Activated CD4-positive, alpha-beta T cell treated with anti-CD3 and anti-CD28 coated beads, Interleukin-2, Interleukin-4, amounts not matched to agents 100 ng/mL and 50 ng/mL, durations not matched to agents 16 hours and 8 hours (primary cell): ENCODE measurements at places on chromosomes 4 and X.

GRCh38 chr4:161133586-161134276 lies 1030.1 kb downstream of the FSTL5 start:
- DNase-seq, result no peak

DNA sequence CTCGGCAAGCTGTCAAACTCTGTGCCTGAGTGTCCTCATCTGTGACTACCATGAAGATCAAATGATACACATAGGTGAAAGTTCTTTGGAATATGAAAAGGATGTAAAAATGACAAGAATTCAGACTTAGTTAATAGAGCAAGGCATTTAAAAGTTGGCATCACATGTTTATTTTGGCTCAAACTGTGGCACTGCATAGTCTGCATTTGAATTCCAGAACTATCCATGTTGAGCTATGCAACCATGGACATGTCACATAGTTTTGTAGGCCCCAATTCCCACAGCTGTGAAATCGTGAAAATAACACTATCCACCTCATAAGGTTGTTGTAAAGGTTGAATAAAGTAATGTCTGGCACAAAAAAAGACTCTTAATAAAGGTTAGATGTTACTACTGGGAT lies 33.9 kb downstream of the AFF2 start:
- no peak for DNase-seq

DNA sequence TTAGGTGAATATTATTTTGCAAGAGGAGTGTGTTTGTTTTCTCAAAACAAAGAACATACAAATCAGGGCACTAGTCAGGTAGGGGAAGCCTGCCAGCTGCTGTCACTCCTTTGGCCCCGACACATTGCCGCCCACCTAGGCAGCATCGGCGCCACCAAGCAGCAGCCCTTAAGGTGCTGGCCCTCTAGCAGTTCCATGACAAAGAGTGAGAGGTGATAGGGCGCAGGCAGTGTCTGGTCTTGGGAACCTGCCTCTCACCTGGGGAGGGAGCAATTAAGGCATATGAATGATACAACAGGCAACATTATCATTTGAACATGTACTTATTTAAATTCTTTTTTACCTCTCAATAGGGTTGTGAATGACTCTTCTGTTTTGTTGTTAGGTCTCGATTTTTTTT lies 135.1 kb downstream of the PLS3 start:
- DNase-seq, result no peak

GRCh38 chr4:186669159-186669731 lies 54.4 kb downstream of the FAT1 start:
- no peak for DNase-seq

DNA sequence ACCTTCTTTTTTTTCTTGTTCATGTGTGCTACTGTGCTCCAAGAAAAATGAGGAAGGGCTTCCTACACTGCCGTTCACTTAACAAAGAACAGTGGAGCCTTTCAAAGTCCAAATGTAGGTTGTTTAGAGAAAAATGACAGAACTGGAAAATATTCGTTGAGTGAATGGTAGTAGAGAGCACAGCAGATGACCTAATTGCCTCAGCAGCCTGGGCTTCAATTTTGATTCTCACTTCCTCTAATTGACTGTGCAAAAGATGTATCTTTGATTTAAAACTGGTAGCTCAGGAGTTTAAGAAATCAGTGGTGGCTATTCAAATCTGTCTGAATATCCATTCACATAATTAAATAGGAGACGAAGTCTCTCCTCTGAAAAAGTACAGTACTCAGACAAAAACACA lies 5.2 kb downstream of the NLGN4X start:
- no peak for DNase-seq

DNA sequence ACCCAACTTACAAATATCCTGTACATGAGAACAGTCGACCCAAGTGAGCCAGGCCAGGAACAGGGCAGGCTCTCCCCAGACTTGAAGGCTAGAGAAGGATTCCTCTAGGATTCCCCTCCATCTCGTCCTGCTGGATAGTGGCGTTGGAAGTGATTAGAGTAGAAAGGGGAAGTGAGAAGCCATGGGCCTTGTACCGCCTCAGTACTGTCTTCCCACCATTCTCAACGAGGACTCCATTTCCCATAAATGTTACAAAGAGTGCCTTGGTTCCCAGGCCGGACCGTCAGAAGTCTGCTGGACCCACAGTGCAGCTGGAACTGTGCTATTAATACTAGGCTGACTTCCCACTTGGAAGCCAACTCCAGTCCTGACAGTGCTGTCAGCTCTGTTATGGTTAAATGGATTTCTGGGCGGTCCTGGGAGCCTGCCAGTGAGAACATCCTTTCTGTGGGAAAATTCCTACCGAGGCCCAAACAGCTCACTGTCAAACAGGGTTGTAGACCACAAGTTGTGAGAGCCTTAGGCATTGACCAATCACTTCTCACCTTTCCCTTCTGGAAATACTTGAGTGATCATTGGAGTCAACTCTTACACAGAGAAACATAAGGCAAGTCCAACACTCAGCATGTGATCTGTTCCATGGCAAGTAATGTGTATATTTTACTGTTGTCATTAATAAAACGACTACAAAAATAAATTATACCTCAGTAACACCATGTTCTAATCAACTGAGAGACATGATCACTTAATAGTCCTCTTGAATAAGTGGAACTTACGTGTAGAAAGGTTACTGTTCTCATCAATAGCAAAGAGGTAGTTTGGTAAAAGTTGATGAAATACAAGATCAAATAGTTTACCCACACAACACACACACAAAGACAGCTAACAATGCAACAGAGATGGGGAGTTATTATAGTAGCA lies 58.4 kb downstream of the AMELX start:
- DNase-seq, result no peak

DNA sequence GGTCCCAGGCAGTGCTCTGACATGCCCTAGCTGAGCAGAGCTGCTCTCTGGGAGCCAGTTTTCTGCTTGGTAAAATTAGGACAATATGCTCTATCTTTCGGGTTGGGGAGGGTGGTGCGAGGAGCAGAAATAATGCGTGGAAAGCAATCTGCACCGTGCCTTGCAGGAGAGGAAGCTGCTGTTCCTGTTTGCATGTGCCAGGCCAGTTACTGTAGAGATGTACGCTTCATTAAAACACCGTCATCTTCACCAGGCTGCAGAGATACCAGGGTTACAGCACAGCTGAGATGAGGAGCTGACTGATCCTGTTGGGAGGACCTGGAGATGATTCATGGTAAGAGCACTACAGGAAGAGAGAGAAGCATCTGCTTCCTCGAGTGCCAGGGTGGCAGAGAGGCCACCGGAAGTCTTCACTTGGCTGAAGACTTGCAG lies 29.5 kb upstream of the IRF2 start:
- peak; percentile 55 for DNase-seq

- DNase-seq, result no peak
Measured at GRCh38 chrX:133726642-133727041, 258.8 kb downstream of the GPC3 start.

DNA sequence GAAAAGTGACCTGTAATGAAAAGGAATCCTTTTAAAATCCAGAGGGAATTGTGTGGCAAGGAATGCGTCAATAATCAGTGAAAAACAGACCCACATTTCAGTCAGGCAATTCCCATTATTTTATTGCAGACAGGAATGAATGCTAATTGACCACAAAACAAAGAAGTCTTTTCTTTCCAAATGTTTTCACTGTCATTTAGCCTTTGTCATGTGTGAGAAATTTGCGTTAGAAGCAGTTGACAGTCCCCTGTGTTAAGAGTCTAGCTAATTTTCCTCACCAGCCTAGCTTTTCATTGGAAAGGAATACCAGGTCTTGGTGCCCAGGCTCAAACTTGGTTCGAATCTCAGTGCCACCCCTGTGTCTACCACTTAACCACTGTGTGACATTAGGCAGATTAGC lies 83.4 kb downstream of the KIT start:
- DNase-seq, result no peak

GRCh38 chr4:173504181-173504503 lies 25.9 kb downstream of the HAND2 start:
- DNase-seq, result no peak

DNA sequence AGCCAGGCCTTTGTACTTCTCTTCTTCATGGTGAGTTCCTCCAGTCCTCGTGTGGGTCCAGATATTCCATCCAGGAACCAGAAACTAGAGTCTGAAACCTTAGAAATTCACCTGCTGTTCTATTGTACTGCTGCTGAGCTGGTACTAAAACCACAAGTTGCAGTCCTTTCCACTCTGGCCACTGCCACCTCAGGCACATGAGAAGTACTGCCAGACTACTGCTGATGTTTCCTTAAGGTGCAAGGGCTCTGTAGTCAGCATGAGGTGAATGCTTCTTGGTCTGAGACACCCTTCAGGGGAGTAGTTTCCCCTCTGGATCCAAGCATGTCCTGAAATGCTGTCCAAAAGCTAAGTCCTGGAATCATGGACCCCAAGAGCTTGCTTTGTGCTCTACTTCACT lies 399.6 kb upstream of the CT83 start:
- DNase-seq, result no peak

DNA sequence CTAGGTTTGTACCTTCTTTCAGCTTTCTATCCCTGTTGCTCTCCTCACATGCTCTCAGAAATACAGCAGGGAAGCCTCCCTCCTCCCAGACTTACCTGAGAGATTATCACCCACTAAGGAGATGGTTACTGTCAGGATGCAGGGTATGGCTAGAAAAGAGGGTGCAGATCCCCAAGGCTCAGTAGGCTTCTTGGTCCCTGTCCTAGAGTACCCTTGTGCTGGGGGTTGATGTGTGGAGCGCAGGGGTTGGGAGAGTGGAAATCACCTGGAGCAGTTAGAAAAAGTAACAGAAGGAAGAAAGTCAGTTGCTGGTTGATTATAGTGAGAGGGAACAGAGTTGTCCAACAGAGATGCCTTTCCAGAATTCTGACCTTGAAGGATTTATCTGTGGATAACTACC lies 80.2 kb downstream of the CNGA2 start:
- no peak for DNase-seq

DNA sequence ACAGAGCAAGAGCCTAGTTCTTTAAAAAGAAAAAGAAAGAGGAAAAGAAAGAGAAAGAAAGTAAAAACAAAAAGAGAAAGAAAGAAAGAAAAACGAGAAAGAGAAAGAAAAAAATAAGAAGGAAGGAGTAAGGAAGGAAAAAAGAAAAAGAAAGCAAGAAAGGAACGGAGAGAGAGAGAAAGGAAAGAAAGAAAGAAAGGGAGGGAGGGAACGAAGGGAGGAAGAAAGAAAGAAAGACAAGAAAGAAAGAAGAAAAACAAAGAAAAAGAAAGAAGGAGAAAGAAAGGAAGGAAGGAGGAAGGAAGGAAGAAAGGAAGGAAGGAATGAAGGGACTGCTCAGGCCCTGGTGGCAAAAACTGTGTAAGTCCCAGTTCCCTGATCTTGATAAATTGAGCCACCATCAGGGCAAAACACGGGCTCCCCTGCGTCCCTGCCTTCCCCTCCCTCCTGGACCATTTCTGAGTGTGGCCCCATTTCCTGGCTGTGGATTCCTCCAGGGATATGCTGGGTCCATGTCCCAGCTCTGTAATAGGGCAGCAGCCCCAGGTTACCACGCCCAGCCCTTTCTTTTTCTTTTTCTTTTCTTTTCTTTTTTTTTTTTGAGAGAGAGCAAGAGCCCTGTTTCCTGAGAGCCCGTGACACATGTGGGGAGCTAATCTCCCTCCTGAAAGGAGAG lies 44.8 kb downstream of the SHOX start:
- no peak for DNase-seq

GRCh38 chr4:3401436-3402171 lies 40.2 kb upstream of the HGFAC start:
- no peak for DNase-seq

- no peak for DNase-seq
Measured at GRCh38 chrX:37726346-37726745, 40.8 kb downstream of the XK start.

- no peak for DNase-seq
Measured at GRCh38 chr4:47786958-47787370, 50.9 kb downstream of the CORIN start.

- no peak for DNase-seq
Measured at GRCh38 chrX:149830192-149830873, 48.6 kb downstream of the MAGEA9 start.

- DNase-seq, result peak; percentile 46
Measured at GRCh38 chrX:153924149-153924861, 1.8 kb downstream of the ARHGAP4 start.

- DNase-seq, result no peak
Measured at GRCh38 chr4:136036744-136037143, 1495.5 kb downstream of the PCDH18 start.

GRCh38 chr4:182560358-182560757 lies 317.2 kb downstream of the TENM3 start:
- no peak for DNase-seq

GRCh38 chrX:153766098-153766817 lies 2.2 kb downstream of the PLXNB3 start:
- DNase-seq, result no peak

- no peak for DNase-seq
Measured at GRCh38 chrX:41350150-41350975, 16.4 kb downstream of the DDX3X start.

DNA sequence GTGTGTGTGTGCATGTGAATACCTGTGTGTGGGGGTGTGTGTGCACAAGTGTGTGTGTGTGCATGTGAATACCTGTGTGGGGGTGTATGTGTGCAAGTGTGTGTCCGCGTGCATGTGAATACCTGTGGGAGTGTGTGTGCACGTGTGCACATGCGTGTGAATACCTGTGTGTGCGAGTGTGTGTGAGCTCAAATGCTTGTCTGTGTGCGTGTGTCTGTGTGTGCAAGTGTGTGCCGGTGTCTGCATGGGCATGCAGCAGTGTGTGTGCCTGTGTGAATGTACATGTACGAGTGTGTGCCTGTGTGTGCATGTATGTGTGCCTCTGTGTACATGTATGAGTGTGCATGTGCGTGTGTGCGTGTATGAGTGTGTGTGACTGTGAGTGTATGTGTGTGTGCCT lies 5.0 kb downstream of the DOK7 start:
- DNase-seq, result no peak

DNA sequence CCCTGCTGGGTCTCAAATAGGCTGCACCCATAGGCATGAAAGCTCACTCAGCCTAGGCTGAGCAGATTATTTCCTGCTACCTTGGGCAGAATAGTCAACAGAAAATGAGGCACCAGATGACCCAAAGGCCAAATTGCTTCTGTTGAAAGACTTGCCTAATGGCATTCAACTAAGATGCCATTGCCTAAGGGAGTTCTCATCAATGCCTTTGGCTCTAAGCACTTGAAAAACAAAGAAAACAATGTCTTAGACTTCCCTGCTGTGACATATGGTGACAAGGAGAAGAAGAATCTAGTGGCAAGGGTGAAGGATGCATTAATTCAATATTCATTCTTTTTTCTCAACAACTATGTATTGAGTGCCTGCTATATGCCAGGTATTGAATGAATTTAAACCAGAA lies 25.7 kb upstream of the PCDH19 start:
- DNase-seq, result no peak

GRCh38 chr4:85402371-85402770 lies 72.6 kb upstream of the ARHGAP24 start:
- DNase-seq, result no peak

DNA sequence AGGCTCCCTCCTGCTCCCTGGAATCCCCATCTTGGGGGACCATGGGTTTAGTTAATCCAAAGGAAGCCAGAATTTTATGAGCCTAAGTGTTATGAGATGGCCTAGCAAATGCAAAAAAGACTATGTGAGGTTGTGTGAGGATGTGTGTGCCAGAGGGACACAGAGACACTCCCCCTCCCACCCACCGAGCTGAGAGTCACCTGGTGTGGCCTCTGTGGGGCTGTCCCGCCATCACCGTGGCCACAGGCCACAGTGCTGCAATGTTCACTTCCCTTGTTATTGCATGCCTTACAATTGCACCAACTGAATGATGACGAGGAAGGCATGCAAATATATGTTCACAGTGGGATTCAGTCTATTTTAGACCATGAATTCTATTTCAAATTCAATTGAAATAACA lies 601 bp upstream of the FGFBP2 start:
- DNase-seq, result peak; percentile 19

- no peak for DNase-seq
Measured at GRCh38 chrX:120372667-120373370, 10.9 kb downstream of the ATP1B4 start.
